CD4-positive, alpha-beta T cell treated with Interleukin-17A for 4 hours (primary cell): ENCODE measurements at places on chromosomes 2 and 18.

DNA sequence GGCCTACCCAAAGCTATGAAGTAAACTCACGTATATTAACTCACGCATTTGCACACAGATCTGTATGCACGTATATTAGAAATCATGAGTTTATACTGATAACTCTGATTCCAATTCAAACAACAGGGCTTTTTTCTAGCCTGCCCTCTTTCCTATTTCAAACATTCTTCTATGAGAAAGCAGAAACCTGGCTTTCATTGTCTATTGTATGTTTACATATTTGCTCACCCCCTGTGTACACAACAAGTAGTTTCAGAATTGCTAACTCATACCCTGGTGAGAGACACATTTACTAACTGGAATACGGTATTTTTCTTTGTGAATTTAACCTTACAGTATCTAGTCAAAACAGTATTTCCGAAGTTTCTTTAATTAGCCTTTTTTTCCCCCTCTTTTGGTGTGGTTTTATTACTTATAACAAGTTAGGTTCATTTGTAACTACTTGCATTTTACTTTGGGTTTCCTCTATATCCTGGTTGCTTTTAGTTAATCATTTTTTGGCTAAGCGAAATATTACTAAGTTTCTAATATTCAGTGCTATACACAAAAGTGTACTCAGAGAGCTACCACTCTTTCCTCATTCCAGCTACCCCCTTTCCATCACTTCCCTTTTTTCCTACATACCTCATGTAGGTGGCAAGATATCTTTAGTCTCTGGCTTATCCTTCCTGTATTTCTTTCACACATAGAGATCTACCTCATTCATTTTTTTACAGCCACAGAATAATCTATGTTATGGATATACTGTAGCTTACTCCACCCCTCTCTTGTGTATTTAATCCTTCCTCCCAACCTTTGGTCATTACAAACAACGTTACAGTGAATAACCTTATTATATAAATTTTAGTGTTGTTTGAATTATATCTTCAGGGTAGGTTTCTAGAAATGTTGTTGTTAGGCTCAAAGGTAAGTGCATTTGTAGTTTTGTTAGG lies 112.7 kb upstream of the BCL2L11 start:
- DNase-seq = no peak

GRCh38 chr2:175892046-175892445 lies 110.0 kb downstream of the LNPK start:
- no peak for DNase-seq

GRCh38 chr2:237473878-237474441 lies 13.1 kb upstream of the MLPH start:
- peak; percentile 10 for DNase-seq

GRCh38 chr18:75314117-75314516 lies 103.5 kb downstream of the TSHZ1 start:
- no peak for DNase-seq

GRCh38 chr2:234753701-234754100 lies 198.1 kb upstream of the SH3BP4 start:
- DNase-seq = no peak

DNA sequence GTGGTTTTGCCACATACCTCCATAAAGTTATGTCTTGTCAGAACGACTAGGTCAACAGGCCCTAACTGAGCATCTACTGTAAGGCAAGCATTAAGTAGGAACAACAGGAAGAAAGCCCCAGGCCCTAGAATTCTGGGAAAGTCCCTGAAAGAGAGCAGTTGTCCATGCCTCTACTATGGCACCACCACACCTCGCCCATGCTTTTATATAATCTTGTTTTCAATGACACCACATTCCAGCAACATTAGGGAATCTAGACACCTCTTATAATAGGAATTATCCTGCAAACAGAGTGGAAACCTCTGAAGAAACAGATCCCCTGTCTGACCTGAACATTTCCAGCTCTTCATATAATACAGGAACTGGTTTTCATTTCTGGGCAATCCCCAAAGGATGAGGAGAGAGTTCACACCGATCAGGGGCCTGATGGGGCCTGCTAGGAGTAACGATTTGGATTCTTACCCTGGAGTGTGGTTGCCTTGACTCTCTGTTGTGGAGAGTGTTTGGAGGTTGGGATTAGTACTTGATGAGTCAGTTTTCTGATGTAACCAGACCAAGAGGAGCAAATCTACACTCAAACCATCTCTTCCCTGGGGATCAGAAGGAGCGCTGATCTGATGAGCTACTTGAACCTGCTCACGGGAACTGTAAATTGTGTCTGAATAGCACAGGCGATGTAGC lies 31.9 kb upstream of the CEP68 start:
- DNase-seq = no peak

DNA sequence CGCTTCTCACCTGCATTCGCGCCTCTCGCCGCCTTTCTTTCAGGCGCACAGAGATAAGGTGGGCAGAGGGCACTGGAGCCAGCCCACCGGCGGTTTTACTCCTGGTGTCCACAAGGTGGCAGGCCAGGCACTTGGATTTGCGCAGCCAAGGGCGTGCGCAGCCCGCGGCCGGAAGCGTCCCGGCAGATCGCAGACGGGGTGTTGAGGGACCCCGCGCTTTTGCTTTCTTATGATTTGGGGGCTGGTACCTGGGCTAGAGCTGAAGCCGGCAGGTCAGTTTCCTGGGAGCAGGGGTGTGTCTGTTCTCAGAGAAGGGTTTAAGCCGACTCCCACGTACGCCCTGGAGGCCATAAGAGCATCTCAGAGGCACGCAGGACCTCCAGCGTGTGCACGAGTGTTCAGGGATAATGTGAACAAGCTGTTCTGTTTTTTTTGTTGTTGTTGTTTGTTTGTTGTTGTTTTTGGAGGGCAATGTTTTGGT lies 305.6 kb upstream of the CXCR4 start:
- DNase-seq = peak; percentile 87

GRCh38 chr2:10471955-10472354 lies 23.8 kb upstream of the ODC1 start:
- no peak for DNase-seq

GRCh38 chr2:58065248-58065647 lies 18.6 kb downstream of the VRK2 start:
- no peak for DNase-seq

GRCh38 chr2:174023591-174024523 lies 58.7 kb upstream of the SP3 start:
- DNase-seq = no peak

DNA sequence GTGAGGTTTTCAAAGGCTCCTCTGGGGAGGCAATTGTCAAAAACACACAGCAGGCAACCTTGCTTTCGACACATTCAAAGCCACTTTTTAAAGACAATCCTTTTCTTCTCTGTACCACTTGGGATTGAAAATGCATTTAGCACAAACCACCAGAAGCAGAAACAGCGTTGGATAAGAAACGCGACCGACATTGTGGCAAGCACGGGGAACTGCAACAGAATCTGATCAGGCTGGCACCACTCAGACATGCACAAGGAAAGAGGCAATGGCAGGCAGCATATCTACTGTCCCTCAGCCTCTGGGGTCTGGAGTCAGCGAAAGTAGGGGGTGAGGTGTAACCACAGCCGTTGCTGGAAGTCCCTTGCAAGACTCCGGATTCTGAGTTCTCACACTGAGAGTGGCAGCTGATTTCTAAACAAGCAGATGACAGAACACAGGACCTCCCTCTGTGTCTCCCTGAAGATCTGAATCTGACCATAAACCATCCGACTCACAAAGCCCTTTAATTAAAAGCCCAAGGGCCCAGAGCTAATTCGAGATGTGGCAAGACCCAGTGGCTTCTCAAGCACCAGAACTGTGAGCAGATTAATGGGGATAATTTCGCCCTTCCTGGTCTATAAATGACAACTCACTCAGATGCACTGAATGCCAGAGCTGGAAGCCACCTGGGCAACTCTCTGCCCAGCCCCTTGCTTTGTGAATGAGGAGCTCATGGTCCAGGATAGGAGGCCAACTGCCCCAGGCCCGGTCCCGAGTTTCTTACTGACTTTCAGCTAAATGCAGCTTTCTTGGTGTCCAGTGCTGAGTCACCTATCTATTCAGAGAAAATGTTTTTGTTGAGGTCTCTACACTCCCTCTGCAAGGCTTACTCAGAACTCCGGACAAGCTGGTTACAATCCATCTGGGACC lies 29.6 kb downstream of the CYRIA start:
- DNase-seq = no peak

- no peak for DNase-seq
Measured at GRCh38 chr2:193584522-193584938, 1389.8 kb upstream of the TMEFF2 start.

- DNase-seq = no peak
Measured at GRCh38 chr2:150431561-150432311, 55.7 kb downstream of the RND3 start.

GRCh38 chr2:125747165-125747425 lies 908.9 kb upstream of the GYPC start:
- DNase-seq = no peak

GRCh38 chr2:102285368-102285767 lies 26.0 kb upstream of the IL1RL1 start:
- DNase-seq = no peak

DNA sequence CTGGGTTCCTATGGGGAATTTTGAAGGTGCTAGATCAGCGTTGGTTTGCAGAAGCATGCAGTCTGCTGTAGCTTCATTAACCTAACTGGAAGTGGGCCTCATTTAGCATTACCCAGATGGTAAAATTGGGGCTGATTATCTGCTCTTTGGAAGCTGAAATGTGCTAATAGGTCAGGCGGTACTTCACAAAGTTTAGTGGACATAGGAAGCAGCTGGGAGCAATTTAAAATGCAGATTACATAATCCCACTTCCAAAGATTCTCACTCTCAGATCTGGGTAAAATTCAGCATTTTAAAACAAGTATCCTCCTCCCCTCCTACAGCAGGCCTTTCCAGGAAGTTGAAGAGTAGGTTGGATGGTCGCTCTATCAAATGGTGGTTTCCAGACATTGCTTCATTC lies 907.0 kb downstream of the CPS1 start:
- DNase-seq = no peak

DNA sequence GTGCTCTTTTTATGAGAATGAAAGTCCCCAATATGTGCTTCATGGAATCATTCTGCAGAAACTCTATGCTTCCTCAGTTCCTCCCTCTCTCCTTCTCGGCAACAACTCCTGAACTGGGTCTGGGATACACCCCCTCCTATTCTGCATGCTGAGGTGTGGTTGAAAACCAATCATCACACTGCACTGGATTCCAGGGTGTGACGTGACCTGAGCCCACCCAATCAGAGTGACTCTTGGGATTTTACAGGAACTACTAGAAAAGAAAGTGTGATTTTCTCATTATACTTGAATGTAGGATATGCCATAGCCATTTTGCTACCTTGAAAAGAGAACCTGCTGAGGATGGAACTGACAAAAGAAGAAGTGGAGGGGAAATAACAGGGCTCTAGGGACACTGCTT lies 36.3 kb downstream of the ACVR1 start:
- DNase-seq = no peak

DNA sequence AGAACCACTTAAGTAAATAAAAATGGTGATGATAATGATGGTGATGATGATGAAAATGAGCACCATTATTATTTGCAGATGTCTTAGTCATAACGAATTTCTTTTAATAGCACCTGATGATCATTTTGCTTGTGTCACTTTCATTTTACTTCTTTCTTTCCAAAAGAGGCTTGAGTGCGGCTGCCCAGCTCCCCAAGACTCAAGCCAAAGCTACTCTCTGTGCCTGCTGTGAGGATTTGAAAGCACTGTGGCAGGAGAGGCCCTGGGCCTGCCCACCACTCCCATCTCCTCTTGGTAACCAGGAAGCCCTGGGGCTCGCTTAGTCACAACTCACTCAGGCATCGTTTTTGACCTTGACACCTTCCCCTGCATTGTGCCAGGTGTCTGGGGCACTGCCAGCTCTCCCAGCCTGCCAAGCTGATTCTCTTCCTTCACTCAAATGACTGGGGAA lies 41.2 kb downstream of the RPL37A start:
- DNase-seq = no peak

GRCh38 chr2:25481381-25482300 lies 139.9 kb upstream of the DNMT3A start:
- no peak for DNase-seq

- DNase-seq = no peak
Measured at GRCh38 chr2:170885130-170885791, 43.8 kb upstream of the GORASP2 start.

DNA sequence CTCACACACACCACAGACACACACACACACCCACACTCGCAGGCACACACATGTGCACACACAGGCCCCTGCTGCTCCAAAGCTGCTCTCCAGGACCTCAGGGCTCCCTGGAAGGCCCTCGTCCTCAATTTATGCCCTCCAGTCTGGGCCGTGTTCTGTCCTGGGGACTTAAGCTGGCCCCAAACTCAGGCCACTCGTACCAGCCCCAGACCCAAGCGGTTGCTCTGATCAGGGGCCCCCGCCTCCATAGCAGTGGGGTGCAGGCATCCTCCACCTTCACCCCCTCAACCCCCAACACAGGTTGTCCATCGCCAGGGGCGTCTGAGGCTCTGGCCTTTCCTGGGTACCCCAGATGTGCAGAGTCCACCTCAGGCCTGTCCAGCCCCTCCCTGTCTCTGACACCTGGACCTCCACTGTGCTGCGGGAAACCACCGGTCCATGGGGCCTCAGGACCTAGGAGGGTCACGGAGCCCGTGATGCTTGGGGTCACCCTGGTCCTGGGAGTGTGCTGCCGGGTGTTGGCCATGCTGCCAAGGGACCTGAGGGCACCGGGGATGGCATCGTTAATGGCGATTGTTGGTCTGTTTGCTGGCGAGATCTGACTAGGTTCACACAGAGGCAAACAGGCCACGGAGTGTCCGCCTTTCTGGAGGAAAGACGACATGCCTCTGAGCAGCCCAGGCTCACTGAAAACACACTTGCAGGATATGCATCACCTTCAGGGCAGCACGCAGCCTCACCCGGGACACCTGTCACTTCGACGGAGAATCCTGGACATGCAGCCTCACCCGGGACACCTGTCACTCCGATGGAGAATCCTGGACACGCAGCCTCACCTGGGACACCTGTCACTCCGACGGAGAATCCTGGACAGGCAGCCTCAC lies 155.6 kb downstream of the NDUFA10 start:
- DNase-seq = no peak

DNA sequence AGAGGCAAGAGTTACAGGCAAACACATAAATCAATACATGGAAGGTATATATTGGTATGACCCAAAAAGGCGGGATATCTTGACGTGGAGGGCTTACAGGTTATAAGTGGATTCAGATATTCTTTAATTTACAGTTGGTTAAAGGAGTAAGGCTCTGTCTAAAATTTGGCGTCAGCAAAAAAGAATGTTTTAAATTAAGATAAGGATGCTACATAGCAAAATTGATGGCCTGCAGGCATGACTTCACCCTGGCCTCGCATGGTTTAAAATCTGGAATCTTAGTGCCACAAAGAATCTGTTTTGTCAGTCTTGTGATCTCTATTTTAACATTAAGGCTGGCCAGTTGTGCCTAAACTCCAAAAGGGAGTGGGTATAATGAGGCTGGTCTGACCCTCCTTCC lies 58.4 kb upstream of the REL start:
- no peak for DNase-seq
